ENCODE measurements at places on chromosomes 3 and 15.

DNA sequence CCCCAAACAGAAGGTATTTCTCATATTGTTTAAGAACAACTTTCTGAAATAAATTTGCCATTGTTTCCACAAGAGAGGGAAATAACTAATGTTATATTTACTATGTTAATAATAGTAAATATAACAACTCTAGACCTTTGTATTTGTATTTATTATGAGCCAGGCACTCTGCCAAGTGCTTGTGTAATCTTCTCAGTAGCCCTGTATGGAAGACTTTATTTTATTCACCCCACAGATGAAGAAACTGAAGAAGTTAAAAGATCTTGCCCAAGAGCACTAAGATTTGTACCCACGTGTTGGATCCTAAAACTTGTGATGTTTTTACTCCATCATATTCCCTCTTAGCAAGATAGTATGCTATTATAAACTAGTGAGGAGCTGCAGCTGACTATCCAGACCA is 12.0 kb upstream of the GNB4 start:
- H3K27ac ChIP-seq, result no peak overlapping the region
- H3K4me3 ChIP-seq, result no peak overlapping the region
- DNase-seq, result no peak

DNA sequence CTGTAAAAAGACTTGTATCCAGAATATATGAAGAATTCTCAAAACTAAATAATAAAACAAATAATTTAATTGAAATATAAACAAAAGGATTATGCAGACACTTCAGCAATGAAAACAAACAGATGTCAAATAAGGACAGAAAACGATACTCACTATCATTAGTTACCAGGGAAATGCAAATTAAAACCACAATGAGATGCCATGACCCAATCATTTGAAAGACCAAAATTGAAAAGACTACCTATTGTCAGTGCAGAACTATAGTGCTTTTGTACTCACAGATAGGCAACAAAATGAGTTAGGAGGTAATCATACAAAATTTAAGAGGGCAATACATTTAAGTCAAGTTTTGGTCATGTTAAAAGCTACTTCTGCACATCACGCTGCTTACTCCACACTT is 31.6 kb upstream of the OR5K4 start:
- H3K4me1 ChIP-seq, result no peaks in the 10 kb centered on the region
- H3K27me3 ChIP-seq, result no peaks in the 10 kb centered on the region
- no peaks in the 10 kb centered on the region for H3K36me3 ChIP-seq

DNA sequence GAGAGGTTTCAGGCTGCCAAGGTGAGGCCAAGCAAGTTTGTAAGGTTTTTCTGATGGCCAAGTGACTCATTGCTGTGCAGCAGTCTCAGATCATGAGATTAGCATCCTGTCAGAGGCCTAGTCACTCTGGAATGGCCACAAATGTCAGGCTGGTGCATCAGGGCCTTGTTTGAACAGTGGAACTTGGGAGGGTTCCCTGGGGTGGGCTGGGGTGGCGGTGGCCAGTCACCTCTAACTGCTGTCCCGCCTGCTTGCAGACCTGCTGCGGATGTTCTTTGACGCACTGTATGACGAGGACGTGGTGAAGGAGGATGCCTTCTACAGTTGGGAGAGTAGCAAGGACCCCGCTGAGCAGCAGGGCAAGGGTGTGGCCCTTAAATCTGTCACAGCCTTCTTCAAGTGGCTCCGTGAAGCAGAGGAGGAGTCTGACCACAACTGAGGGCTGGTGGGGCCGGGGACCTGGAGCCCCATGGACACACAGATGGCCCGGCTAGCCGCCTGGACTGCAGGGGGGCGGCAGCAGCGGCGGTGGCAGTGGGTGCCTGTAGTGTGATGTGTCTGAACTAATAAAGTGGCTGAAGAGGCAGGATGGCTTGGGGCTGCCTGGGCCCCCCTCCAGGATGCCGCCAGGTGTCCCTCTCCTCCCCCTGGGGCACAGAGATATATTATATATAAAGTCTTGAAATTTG is 2.8 kb upstream of the FAM131A start:
- H3K4me1 ChIP-seq, result peaks cover 36% of the 10 kb centered on the region
- no peak overlapping the region for H3K4me3 ChIP-seq
- peak overlapping the region; percentile 98 for H3K27ac ChIP-seq
- peak; percentile 12 for DNase-seq
- H3K36me3 ChIP-seq, result peaks cover 14% of the 10 kb centered on the region
- H3K27me3 ChIP-seq, result peaks cover 8% of the 10 kb centered on the region

DNA sequence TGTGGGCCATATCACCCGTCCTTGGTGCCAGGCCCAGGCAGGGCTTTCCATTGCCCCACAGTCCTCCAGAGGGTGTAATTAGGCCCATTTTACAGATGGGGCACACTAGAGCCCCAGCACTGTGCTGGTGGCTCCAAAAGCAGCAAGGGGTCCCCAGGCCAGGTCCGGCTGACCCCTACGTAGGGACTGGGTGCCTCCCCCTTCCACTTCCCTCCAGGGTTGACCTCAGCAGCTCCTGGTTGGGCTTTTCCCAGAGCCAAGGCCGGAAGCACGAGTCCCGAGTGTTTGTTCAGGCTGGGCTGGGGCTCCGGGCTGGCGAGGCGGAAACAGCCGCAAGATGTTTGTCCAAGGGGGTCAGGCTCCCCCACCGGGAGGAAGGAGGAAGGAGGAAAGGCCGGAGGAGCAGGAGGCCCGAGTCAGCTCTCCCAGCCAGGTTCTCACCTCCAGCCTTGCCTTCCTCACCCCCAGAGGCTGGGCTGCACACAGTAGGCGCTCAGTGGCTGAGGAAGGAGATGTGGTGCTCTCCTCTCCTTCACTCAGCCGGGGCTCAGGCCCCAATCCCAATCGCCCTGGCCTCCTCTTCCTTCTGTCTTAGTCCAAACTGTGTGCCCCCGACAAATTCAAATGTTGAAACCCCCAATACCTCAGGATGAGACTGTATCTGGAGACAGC is 17.1 kb upstream of the PLXND1 start:
- no peaks in the 10 kb centered on the region for H3K36me3 ChIP-seq
- no peak overlapping the region for H3K27ac ChIP-seq
- no peak for DNase-seq
- H3K27me3 ChIP-seq, result no peaks in the 10 kb centered on the region
- H3K4me3 ChIP-seq, result no peak overlapping the region
- H3K4me1 ChIP-seq, result peaks cover 31% of the 10 kb centered on the region

GRCh38 chr3:56591262-56591661 is 34.3 kb downstream of the CCDC66 start:
- H3K4me1 ChIP-seq, result peaks cover 23% of the 10 kb centered on the region
- H3K36me3 ChIP-seq, result peaks cover 8% of the 10 kb centered on the region
- DNase-seq, result no peak
- peak overlapping the region; percentile 30 for H3K27ac ChIP-seq
- no peaks in the 10 kb centered on the region for H3K27me3 ChIP-seq
- no peak overlapping the region for H3K4me3 ChIP-seq

GRCh38 chr3:55805169-55805568 is 318.1 kb upstream of the WNT5A start:
- no peaks in the 10 kb centered on the region for H3K27me3 ChIP-seq
- DNase-seq, result no peak
- no peak overlapping the region for H3K4me3 ChIP-seq
- H3K36me3 ChIP-seq, result no peaks in the 10 kb centered on the region

DNA sequence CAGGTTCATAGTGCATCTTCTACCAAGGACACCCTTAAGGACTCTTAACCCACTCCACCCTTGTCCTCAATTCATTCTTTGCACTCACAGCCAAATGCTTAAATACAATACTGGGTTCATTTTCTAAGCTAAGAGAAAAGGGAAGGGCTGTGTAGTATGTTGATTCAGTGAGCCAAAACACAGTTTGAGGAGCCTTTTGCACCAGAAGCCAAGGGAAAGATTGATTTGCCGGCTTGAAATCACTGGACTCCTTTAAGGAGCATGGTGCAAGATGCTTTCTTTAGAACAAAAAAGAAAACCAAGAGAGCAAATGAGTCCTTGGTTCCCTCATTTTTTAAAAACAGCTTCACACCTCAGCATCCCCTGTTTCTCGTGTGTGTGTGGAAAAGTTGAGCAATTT is 47.8 kb downstream of the BOC start:
- DNase-seq, result no peak
- H3K4me3 ChIP-seq, result no peak overlapping the region
- H3K27me3 ChIP-seq, result no peaks in the 10 kb centered on the region
- no peak overlapping the region for H3K27ac ChIP-seq

DNA sequence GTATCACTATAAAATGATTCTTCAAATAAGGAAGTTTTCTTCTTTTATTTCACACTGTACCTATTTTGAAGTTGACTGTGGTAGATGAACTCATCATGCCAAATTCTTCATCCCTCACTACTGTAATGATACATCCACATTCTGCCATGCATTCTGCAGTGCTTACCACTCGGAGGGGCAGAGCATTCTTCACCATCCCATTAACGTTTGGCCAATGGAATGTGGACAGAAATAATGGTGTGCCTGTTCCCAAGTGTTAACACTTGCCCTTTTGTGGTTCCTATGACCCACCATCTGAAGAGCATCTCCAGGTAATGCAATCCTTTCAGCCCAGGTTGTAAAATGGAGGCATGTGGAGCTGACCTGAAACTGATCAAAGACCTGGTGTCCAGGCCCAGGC is 18.6 kb downstream of the GOLIM4 start:
- DNase-seq, result no peak
- H3K4me3 ChIP-seq, result no peak overlapping the region
- H3K27me3 ChIP-seq, result no peaks in the 10 kb centered on the region
- H3K27ac ChIP-seq, result no peak overlapping the region

DNA sequence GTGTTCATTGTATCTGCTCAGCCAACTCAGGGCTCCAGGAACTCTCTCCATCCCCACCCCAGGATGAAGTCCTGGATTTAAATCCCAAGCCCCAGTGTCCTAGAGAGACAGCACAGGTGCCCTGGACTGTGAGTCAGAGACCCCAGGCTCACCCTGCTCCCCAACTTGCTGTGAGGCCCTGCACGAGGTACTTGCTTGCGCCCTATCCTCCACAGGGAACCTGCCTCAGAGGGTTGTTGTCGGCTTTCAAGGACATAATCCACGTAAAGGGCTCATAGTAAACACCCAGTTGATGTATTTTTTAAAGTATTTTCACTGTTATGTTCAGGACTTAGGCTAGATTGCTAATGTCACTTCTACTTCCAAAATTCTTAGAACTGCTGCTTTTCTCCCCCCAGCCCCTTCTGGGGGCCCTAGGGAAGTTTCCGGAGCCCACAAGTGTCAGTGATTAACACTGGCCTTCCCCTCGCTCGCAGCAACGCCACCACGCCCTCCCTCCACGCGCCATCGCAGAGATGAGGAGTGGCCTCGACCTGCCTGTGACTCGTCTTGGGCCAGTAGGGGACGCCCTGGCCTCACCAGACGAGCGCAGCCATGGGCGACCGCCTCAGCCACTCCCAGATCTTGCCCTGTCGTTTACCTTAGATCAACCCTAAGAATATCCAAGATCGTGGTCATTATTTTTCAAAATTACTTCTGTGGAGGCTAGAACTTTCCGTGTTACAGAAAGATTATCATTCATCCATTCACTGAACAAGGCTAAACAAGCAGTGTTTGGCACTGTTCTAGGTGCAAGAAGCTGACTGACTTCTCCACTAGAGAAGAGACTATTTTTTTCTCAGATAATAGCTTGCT is 6.0 kb upstream of the SRP14 start:
- H3K4me3 ChIP-seq, result peak overlapping the region; percentile 7
- no peaks in the 10 kb centered on the region for H3K36me3 ChIP-seq
- H3K27ac ChIP-seq, result peak overlapping the region; percentile 4

GRCh38 chr3:119627461-119627860 is 29.8 kb downstream of the PLA1A start:
- peaks cover 10% of the 10 kb centered on the region for H3K27me3 ChIP-seq
- DNase-seq, result no peak
- H3K27ac ChIP-seq, result peak overlapping the region; percentile 26
- H3K36me3 ChIP-seq, result no peaks in the 10 kb centered on the region
- no peak overlapping the region for H3K4me3 ChIP-seq

DNA sequence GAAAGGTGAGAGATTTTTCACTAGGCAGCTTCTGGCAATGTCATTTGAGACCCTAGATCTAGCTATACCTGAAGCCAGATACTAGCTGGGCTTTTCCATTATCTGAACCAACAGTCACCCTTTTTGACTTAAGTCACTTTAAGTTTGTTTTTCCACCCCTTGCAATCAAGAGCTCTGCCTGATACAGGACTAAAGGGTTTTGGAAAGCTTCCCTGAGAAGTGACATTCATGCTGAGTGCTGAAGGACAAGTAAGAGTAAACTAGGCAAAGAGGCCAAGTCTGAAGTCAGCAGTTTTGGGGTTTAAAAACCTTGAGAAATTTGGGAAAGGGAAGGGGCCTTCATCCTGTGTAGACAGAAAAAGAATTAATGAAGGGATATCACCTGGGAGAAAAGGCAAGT is 27.1 kb upstream of the CCDC174 start:
- H3K4me3 ChIP-seq, result no peak overlapping the region
- H3K27me3 ChIP-seq, result no peaks in the 10 kb centered on the region
- DNase-seq, result no peak
- no peaks in the 10 kb centered on the region for H3K36me3 ChIP-seq
- H3K4me1 ChIP-seq, result no peaks in the 10 kb centered on the region
- no peak overlapping the region for H3K27ac ChIP-seq

GRCh38 chr3:118778201-118778600 is 256.4 kb downstream of the IGSF11 start:
- peaks cover 3% of the 10 kb centered on the region for H3K27me3 ChIP-seq
- no peak overlapping the region for H3K27ac ChIP-seq
- H3K4me1 ChIP-seq, result no peaks in the 10 kb centered on the region
- no peak overlapping the region for H3K4me3 ChIP-seq
- no peaks in the 10 kb centered on the region for H3K36me3 ChIP-seq
- DNase-seq, result no peak

DNA sequence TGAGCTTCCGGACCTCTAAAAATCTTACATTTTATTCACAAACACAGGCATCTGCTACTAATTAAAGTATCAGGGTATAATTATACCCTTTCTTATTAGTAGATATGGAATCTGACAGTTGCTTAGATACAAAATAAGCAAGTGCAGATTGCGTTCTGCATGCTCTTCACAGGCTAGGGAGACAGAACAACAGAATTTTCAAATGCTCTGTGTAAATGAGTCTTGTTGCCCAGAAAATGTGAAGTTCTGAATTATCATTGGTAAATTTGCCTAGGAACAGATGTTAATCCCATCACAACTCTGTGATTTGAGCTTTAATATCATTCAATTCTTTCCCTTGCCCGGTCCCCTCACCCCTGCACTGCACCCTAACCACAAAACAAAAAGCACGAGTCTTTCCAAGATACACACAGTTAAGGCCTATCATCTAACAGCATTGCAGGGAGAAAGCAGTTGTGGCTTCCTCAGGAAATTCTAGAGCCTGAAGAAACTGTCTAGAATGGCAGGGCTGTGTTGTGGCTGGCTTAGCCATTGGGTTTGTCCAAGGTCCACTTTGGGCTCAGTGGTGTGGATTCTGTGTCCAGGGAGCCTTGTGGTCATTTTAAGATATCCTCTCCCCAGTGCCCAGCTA is 119.8 kb downstream of the PDCD6IP start:
- no peak overlapping the region for H3K27ac ChIP-seq
- no peaks in the 10 kb centered on the region for H3K36me3 ChIP-seq
- H3K4me1 ChIP-seq, result no peaks in the 10 kb centered on the region
- H3K4me3 ChIP-seq, result no peak overlapping the region
- H3K27me3 ChIP-seq, result no peaks in the 10 kb centered on the region

- H3K27me3 ChIP-seq, result no peaks in the 10 kb centered on the region
- H3K27ac ChIP-seq, result peak overlapping the region; percentile 83
- peaks cover 61% of the 10 kb centered on the region for H3K4me1 ChIP-seq
- peaks cover 8% of the 10 kb centered on the region for H3K36me3 ChIP-seq
- DNase-seq, result no peak
- H3K4me3 ChIP-seq, result peak overlapping the region; percentile 3
These were observed 68.4 kb downstream of the CRTC3 start for GRCh38 chr15:90598031-90598577.

All from T-cell (primary cell).